ENCODE measurements at places on chromosomes 11 and 22.

- no peak for ATAC-seq
These were observed 1432.5 kb downstream of the BRD1 start for GRCh38 chr22:48395201-48395600.

GRCh38 chr11:73149105-73149504 lies 7.0 kb upstream of the FCHSD2 start:
- peak; percentile 29 for ATAC-seq

- ATAC-seq = no peak
These were observed 3.7 kb downstream of the FGF4 start for GRCh38 chr11:69771466-69771865.

- ATAC-seq = no peak
These were observed 2.3 kb upstream of the CEP295 start for GRCh38 chr11:93659196-93659595.

DNA sequence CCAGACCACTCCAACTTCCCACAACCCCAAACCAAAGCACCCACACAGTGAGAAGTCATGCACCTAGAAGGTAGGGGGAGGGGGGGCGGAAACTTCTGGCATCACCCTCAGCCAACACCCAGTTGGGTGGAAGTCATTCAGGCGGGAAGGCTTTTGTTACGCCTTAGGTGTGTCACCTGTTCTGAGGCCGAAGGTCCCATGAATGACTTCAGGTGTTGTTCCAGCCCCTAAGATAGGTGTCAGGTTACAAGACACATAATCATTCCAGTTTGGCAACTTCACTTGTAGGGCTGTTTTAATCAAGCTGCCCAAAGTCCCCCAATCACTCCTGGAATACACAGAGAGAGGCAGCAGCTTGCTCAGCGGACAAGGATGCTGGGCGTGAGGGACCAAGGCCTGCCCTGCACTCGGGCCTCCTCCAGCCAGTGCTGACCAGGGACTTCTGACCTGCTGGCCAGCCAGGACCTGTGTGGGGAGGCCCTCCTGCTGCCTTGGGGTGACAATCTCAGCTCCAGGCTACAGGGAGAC lies at the start of gene TMPRSS4:
Gene TMPRSS4, plus strand, starts transcription at position 325 of the 528 bp plus-strand sequence. CDS start 225 bp downstream, outside the sequence.
- ATAC-seq = no peak

- ATAC-seq = no peak
These were observed 57.5 kb upstream of the TTLL12 start for GRCh38 chr22:43244402-43244801.

DNA sequence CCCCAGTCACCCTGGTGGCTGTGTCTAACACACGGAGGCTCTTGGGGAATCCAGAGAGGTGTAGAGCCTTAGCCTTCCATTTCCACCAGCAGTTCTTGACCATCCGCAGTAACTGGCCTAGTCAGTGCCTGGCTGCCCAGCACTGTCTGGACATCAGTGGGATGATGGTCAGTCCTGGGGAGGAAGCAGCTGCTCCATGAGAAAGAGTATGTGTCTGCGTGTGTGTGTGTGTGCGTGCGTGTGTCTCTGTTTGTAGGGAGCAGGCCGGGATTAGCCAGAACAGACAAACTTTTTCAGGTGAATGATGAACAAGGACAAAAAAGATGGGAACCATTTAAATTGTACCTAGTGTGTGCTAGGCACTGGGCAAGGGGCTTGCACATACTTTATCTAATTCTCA lies 109.3 kb upstream of the SYT13 start:
- no peak for ATAC-seq

- peak; percentile 90 for ATAC-seq
These were observed 79.1 kb upstream of the KCNQ1OT1 start for GRCh38 chr11:2778630-2779498.

- ATAC-seq = no peak
These were observed 8.3 kb downstream of the NDUFV1 start for GRCh38 chr11:67614730-67615714.

DNA sequence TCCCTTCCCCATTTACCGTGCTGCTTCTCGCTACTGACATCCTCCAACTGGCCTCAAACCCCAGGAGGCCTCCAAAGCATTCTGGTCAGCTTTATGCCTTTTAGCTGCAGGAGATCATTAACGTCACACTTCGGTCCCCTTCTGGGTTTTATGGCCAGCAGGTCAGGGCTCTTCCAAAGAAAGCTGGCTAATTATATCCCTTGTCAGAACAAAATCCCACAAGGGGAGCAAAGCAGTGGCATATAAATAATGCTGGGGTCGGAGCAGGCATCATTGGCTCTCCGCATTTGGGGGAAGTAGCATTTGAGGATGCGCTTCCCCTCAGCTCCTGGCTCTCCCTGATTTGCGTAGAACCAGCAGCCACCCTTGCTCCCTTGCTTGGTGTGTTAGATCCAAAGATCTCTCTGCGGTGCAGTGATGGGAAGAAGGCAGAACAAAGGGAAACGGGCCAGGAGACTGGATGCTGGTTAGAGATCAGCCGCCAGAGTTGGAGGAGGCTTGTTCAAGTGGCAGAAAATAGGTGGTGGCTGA lies 117.4 kb downstream of the DBX1 start:
- ATAC-seq = no peak

- no peak for ATAC-seq
These were observed 9.4 kb downstream of the CCDC188 start for GRCh38 chr22:20141186-20142077.

GRCh38 chr11:77118971-77119370 lies 9.1 kb upstream of the MYO7A start:
- ATAC-seq = no peak

- ATAC-seq = no peak
These were observed at the start of gene C11orf16 for GRCh38 chr11:8932564-8933180. Gene C11orf16, minus strand, starts transcription at chr11:8932947. Its CDS starts 639 bp downstream, at chr11:8932308.

DNA sequence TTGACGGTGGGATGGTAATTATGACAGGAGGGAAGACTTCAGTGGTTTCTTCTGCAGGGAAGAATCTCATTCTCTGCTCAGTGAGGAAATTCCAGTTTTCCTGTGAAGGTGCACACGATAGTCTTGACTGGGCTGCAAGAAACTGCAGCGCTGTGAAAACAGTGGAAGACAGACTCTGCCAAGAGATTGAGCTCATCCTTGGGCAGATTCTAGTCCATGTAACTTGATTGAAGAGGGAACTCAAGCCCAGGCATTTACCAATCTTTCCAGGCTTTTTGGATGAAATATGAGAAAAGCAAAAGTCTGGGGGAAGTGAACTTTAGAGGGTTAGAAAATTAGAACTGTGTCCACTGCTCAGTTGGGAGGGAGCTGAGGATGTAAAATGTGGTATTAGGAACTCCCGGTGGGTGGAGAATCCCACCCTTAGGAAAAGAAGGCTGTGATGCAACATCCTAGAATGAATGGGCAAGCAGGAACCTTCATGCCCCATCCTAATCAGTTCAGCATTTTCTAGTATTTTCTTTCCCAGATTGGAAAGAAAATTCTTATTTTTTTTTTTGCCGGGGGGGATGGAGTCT lies 212.6 kb downstream of the DBX1 start:
- ATAC-seq = no peak

GRCh38 chr11:119378851-119379465 lies 2.5 kb downstream of the USP2 start:
- no peak for ATAC-seq

GRCh38 chr11:9745411-9746211 lies 81.7 kb downstream of the SWAP70 start:
- ATAC-seq = no peak

- no peak for ATAC-seq
These were observed 112.6 kb downstream of the CADM1 start for GRCh38 chr11:115391598-115391997.
